ENCODE measurements at places on chromosomes 16 and 17. TPM values are rescaled to one million over a fixed set of nuclear protein-coding genes. Genes with fewer than 3 reads are reported as not detected.

Gene TMEM100
- total RNA-seq = not detected

Gene LSM12
- 53.9 TPM for total RNA-seq

Gene SAMD14
- 0.18 TPM for total RNA-seq

Gene CLEC19A
- total RNA-seq = 0.08 TPM

Gene AHSP
- not detected for total RNA-seq

Gene SPNS2
- total RNA-seq = 14.1 TPM

Gene MARCHF10
- 1.2 TPM for total RNA-seq

Gene SDF2
- total RNA-seq = 84.0 TPM

Gene PRSS8
- total RNA-seq = 0.28 TPM

Gene MFAP4
- not detected for total RNA-seq

Gene KRTAP9-4
- total RNA-seq = not detected

Gene CCDC57
- 22.3 TPM for total RNA-seq

Gene OTOA
- 0.05 TPM for total RNA-seq

Gene ALDH3A2
- total RNA-seq = 176 TPM

Gene KRT12
- total RNA-seq = not detected

Gene TSPAN10
- 5.2 TPM for total RNA-seq

Gene TP53TG3F
- total RNA-seq = 0.16 TPM

Gene CKLF
- 64.2 TPM for total RNA-seq

Gene RDM1
- 2.2 TPM for total RNA-seq

Gene C17orf78
- not detected for total RNA-seq

Gene ANKS4B
- 0.09 TPM for total RNA-seq

Gene EPX
- not detected for total RNA-seq

Gene CD7
- total RNA-seq = 0.36 TPM

Gene RNF222
- total RNA-seq = not detected
